CD4-positive, alpha-beta memory T cell (primary cell): ENCODE measurements at places on chromosomes 2 and 18. TPM values are rescaled to one million over a fixed set of nuclear protein-coding genes. Genes with fewer than 3 reads are reported as not detected.

The MCEE gene
- 30.0 TPM for total RNA-seq

The RAB6C gene
- 0.11 TPM for total RNA-seq

The CROCC2 gene
- total RNA-seq: not detected

The ICA1L gene
- total RNA-seq: 0.50 TPM

The CD207 gene
- not detected for total RNA-seq

The CACNB4 gene
- 0.47 TPM for total RNA-seq

The CRYBA2 gene
- total RNA-seq: not detected

The PDE1A gene
- total RNA-seq: not detected

The CIB4 gene
- total RNA-seq: not detected

The NT5C1B gene
- not detected for total RNA-seq

The LIMS4 gene
- 4.0 TPM for total RNA-seq

DNA sequence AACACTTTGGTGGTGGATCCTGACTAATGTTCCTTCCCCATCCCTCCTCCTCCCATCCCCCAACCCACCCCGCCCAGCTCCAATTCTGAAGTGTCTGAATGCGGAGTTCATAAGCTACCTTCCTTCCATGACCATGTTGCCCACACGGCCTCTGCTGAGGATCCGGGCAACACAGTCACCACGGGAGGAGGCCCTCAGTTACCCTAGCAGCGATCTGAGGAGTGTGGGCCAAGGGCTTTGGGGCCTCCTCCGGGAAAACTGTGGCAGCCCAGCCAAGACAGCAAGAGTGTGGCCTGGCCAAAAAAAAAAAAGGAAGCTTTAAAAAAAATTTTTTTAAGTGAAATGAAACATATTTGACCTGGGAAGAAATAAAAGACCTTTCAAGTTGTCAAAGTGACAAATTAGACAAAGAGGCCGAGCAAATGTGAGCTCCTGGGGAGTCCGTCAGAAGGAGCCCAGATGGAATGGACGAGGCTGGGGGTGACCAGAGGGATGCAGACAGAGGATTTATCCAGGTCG lies 169.0 kb upstream of the PKDCC start:
- no peak for DNase-seq

- no peak for DNase-seq
These were observed 151.6 kb downstream of the MYO1B start for GRCh38 chr2:191396794-191397193.

GRCh38 chr2:217838409-217838831 lies 164.4 kb downstream of the TNS1 start:
- DNase-seq: no peak

DNA sequence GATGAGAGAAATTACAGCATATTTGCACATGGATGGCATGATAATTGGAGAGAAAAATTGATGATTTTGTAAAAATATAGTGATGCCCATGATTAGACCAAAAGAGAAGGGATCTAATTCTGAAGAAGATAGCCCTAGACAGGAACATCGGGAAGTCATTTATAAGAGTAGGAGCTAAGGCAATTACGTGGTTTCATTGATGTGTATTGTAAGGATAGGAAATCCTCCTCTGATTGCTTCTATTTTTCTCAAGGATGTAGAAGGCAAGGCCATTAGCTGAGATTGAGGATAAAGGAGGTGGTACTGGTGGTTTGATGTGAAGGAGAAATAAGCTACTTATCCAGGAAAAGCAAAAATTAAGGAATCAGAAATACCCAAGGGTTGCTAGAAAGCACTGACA lies 176.5 kb upstream of the SOX11 start:
- no peak for DNase-seq

DNA sequence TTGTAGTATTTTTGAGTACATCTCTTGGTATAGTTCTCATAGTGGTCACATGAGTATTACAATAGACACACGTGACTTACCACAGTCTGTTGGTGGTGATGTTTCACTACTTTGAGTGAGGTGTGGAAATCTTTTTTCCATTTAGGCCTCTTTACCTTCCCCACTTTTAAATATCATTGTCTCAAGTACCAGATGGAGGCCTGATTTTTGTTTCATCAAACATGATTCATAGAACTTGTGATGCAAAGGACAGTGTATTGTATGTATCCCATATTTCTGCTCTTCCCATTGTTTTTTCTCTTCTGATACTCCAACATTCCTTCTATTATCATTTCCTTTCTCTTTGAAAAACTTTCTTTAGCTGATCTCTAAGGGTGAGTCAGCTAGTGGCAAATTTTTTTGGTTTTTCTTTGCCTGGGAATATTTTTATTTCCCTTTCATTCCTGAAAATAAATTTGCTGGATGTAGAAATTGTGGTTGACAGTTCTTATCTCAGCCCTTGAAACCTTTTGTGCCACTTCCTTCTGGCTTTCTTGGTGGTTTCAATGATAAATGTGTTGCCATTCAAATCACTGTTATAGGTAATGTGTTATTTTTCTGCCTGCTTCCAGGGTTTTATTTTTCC lies 32.8 kb downstream of the RFX8 start:
- DNase-seq: no peak

DNA sequence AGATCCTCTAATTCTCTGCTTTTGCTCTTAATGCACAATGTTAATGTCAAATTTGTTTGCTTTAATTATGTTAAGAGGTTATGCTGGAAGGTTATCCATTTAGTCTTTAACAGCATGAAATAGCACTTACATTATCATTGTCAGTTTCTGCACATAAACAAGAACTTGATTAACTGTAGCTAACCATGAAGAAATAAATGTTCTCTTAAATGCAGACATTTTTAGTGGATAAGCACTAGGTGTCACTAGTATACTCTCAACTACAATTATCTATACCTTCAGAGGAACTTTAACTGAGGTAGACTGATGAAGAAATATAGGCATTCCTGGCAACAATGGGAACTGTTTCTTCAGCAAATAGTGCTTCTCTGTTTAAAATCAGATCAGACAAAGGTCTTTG lies 178.8 kb upstream of the CHST9 start:
- DNase-seq: no peak

DNA sequence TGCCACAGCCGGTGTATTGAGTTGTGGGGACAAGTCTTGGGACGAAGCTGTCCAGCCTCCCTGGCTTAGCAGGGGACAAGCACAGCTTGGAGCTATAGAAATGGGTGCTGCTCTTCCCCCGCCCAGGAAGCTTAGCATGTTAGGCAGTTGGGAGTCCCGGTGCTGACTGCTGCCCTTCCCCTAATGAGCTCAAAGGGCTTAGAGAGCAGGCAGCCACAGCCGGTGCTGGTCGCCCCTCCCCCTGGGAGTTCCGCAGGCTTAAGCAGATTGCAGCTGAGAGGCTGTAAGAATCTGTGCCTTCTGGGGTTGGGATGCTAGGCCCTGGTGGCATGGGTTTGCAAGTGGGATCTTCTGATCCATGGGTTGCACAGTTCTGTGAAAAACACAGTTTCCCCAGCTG lies 237.3 kb downstream of the DCDC2C start:
- DNase-seq: no peak

GRCh38 chr2:27901234-27901633 lies 10.7 kb downstream of the BABAM2 start:
- no peak for DNase-seq

- DNase-seq: no peak
These were observed 69.4 kb downstream of the RHOB start for GRCh38 chr2:20516291-20516645.

DNA sequence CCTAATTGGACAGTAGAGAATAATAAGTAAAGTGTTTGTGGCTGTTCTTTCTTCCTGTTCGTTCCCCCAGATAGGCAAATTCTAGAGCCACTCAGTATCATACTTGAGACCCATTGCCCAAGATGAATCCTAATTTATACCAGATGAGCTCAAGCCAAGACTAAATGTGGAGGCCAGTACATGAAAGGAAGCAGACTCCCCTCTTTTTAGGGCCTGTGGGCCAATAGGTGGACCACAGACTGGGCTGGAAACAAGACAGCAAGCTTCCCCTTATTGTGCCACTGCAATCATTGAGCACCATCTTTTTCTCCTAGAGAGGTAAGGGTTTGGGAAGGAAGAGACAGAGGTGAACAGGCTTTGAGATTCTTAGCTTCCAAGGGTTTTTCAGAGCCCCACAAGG lies 141.9 kb downstream of the MGAT5 start:
- DNase-seq: no peak

- DNase-seq: no peak
These were observed 66.4 kb downstream of the OSR1 start for GRCh38 chr2:19292007-19292406.

GRCh38 chr2:37585982-37586621 lies 85.3 kb downstream of the CDC42EP3 start:
- DNase-seq: peak; percentile 86

DNA sequence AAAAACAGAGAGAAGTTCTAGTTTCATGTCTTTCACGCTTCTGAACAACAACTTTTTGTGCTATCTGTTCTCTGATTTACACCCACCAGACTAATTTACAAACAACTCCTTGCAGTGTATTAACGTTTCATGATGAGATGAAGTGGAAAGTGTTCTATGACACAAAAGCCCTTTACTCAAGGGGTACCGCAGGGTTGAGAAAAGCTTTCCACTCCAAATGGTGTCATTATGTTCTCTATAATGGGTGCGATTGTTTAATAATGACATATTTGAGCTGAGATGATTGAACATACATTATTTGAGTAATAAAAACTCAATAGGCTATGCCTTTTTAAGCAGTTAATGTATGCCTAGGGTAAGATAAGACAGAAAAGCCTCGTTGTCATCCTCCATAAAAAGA lies 76.3 kb downstream of the ACTR3 start:
- no peak for DNase-seq

DNA sequence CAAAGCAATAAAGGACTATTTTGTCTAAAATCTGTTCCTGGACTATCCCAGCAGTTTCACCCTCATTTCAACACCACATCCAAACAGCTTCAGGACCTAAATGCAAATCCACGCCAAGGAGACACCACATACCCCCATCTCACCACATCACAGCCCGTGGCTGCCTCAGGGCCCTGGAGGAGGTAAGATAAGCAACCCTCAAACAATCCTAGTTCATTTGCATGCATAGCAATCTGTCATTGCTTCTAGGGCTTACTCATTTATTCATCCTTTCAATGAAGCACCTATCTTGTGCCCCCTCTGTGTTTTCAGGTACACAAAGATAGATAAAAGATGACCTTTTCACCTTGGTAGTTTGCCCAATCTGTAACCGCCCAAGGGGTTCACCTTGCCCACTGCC lies 86.5 kb downstream of the VSNL1 start:
- no peak for DNase-seq

- DNase-seq: no peak
These were observed 113.7 kb downstream of the TTC27 start for GRCh38 chr2:32741575-32741974.

- no peak for DNase-seq
These were observed 41.5 kb downstream of the PMAIP1 start for GRCh38 chr18:59941331-59941730.

DNA sequence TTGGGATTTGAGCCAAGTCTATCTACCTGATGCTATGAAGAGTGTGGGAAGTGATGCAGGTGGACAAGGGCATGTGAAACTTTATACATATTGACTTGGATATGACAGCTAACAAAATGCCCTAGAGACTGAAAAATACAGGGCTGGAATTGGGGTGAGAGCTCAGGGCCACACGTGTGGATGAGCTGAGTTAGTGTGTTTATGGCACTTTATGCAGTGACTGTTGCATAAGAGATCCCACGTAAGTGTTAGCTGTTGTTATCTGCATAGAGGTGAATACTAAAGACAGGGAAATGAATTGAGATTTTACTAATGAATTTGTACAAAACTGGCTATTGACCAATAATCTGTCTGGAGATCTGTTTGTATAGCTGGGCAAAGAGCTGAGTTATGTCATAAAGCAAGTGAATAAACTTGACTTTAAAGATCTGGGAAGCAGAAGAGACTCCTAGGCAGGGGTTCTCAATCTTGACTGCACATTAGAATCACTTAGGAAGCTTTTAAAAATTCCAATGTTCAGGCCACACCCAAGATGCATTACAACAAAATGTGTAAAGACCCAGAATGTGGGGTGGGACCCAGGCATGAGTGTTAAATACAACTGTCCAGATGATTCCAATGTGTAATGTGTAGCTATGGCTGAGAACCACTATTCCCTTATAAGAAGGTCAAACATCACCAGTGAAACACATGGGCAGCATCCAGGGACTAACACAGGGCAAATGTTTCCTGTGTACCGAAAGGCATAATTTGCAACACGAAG lies 74.2 kb upstream of the STK17B start:
- no peak for DNase-seq

GRCh38 chr2:177260379-177260778 lies 4.1 kb downstream of the NFE2L2 start:
- no peak for DNase-seq

DNA sequence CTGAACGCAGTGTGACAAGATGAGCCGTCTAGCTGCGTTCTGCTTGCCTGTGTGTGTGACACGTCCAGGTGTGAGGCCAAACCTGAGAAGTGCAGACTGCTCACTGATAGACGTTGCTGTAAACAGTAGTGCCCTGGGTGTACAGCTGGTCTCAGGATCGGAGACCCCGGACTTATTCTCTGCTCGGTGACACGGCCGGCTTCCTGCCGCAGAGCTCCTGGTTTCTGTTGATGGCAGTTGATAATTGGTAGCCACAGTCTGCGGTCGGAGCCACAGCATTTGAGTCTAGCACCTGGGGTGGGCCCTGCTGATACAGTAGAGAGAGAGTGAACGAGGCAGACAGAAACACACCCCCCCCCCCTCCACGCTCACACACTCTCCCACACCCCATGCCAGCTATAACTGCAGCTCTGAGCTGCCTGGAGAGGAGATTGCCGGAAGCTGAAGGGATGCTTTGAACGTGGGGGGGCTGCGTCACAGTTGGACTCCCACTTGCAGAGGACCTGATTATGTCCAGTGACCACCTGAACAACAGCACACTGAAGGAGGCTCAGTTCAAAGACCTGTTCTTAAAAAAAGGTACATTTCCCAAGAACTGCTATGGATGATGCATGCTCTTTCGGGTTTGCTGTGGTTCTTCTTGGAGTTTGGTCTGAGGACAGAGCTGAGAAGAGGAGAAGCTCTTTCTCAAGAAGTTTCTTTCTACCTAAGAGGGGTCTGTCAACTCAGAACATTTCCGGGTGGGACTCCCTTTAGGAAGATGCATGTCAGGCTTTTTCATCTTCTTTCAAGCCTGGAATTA lies 114.0 kb downstream of the FAM210A start:
- DNase-seq: peak; percentile 65

- no peak for DNase-seq
These were observed 259.1 kb downstream of the LTBP1 start for GRCh38 chr2:33205693-33206434.

DNA sequence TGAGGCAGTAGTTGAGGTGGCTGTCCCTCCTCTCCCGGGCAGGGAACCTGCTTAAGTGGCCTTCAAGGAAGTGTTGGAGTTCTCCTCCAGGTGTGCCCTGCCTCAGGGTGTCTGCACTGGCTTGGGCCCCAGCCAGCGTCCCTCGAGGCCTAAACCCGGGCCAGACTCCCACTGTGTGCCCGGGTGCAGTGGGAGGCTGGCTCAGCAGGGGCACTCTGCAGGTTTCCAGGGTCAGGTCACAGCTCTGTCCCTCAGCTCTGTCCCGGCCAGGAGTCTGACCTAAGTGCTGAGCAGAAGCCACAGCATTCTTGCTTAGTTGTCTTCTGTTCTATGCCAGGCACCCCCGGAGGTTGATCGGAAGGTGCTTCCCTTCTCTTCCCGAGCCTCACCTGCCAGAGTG lies 69.0 kb upstream of the OTOS start:
- no peak for DNase-seq
